RWPE1 (cell line): ENCODE measurements at places on chromosomes 16 and 17.

GRCh38 chr17:64084086-64084939, 45.6 kb downstream of the ERN1 start:
- no peak for DNase-seq

DNA sequence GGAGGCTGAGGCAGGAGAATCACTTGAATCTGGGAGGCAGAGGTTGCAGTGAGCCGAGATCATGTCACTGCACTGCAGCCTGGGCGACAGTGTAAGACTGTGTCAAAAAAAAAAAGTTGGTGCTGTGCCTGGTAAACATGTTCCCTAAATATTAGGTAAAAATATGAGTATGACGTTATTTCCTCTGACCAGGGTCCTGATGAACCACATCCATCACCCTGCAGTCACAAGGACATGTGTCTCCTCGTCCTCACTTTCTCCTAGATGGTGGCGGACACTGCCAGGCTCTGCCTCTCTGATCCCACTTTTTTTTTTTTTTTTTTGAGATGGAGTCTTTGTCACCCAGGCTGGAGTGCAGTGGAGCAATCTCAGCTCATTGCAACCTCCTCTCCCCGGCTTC, 28.7 kb downstream of the LGALS9 start:
- DNase-seq, result no peak

DNA sequence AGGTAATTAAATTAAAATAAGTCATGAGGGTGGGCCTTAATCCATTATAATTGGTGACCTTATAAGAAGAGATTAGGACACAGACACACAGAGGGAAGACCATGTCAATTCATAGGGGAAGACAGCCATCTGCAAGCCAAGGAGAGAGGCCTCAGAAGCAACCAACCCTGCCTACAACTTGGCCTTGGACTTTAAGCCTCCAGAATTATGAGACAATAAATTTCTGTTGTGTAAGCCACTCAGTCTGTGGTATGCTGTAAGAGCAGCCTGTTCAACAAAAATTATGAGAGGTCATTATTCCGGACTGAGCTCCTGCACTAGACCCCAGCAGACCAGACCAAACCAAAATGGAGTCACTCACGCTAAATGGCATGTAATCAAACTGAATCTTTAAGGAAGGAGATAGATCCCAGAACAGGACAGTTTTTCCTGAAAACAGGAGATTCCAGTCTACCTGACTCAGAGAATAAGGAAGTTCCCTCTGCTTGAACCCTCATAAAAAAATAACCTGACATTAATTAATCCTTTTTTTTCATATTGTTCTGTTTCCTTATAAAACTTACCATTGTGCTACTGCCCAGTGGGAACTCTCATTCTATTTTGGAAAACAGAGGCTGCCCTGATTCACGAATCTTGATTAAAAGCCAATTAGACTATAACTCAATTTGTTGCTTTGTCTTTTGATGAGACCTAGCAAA, 74.3 kb downstream of the DNAH3 start:
- no peak for DNase-seq

GRCh38 chr16:81435103-81435502, 9.5 kb upstream of the CMIP start:
- DNase-seq, result no peak

DNA sequence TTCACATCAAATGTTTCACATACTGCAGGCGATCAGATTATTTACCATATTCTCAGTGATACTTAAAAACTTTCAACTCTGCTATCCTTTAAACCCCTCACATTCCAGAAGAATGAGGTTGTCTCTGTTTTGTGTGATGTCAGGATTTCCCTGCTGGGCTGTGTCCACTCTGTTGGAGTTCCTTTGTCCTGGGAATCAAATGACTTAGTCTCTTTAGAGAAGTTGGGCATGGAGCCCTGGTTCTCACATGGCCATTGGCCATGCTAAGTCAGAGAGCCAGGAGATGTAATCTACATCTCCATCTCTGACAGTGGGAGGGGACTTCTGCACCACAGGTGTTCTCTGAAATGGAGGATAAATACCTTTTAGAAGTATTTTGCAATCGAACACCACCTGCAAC, 205.1 kb upstream of the MAF start:
- no peak for DNase-seq

- no peak for DNase-seq
Measured at GRCh38 chr16:53809088-53809932, 105.4 kb downstream of the FTO start.

GRCh38 chr16:24255456-24256371, at the start of gene CACNG3:
Gene CACNG3, plus strand, starts transcription at chr16:24256335. Its CDS starts 420 bp downstream, at chr16:24256755.
- peak; percentile 55 for DNase-seq

- no peak for DNase-seq
Measured at GRCh38 chr17:68731465-68731864, 130.3 kb upstream of the FAM20A start.

DNA sequence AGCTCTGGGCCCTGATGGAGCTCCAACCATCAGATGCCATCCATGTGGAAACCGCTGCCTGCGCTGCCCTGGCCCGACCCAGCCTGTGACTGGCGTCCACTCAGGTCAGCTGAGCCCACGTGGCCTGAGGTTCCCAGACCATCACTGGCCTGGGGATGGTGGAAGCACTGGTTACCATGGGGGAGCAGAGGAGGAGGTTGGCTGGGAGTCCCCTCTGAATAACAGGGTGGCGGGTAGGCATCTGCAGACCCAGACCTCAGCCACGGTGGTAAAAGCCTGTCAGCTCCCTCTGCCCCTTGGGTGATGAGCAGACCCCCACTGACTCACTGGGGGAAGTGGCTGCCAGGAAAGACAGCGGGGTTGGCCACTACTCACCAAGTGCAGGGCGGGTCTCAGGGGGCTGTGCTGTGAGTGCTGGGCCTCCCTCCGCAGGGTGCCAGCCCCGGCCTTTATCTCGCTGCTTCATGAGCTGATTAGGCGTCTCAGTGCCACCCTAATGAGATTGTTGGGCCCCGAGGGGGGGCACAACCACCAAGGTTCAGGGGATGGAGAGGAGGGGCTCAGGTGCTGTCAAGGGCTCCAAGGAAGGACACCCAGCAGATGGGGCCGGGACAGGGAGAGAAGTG, at the start of gene PDE6G:
TSS of gene PDE6G (minus strand) at position 425 of the 626 bp plus-strand sequence. CDS start 3,237 bp downstream, outside the sequence.
- DNase-seq, result no peak

DNA sequence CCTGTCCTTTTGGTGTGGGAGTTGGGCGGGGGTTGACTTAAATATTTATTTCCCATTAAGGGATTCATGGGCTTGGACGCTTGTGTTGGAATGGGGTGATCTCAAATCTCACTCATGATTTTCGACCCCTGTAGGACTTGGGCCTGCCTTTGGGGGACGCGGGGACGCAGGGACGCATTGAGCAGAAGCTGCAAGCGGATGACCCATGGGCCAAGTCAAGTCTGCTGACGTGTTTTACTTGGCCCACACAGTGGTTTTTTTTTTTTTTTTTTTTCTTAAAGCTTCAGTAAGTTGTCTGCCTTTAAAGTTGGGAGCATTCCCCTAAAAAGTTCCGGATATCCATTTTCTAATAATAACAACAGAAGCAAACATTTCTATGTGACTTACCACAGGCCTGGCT, 28.9 kb downstream of the CMIP start:
- no peak for DNase-seq

DNA sequence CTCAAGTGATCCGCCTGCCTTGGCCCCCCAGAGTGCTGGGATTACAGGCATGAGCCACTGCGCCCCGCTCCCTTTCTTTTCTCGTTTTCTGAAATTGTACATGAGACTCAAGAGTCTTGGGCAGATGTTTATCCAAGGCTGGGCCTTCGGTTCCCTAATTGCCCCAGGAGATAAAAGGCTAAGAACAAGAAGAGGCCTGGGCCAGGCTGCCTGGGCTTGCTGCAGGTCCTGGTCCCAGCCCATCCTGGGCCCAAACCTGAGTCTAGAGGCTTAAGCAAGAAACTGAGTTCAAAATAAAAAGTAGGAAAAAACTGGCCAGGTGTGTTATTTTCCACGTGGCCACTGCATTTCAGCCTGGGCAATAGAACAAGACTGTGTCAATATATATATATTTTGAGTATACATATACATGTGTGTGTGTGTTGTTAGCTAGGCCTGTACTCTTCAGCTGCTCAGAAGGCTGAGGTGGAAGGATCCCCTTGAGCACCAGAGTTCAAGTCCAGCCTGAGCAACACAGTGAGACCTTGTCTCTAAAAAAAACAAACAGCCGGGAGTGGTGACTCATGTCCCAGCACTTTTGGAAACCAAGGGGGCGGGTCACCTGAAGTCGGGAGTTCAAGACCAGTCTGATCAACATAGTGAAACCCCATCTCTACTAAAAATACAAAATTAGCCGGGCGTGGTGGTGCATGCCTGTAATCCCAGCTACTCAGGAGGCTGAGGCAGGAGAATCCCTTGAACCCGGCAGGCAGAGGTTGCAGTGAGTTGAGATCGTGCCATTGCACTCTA, 6.8 kb upstream of the CLUH start:
- no peak for DNase-seq

GRCh38 chr16:10107081-10107480, 75.1 kb downstream of the GRIN2A start:
- no peak for DNase-seq

DNA sequence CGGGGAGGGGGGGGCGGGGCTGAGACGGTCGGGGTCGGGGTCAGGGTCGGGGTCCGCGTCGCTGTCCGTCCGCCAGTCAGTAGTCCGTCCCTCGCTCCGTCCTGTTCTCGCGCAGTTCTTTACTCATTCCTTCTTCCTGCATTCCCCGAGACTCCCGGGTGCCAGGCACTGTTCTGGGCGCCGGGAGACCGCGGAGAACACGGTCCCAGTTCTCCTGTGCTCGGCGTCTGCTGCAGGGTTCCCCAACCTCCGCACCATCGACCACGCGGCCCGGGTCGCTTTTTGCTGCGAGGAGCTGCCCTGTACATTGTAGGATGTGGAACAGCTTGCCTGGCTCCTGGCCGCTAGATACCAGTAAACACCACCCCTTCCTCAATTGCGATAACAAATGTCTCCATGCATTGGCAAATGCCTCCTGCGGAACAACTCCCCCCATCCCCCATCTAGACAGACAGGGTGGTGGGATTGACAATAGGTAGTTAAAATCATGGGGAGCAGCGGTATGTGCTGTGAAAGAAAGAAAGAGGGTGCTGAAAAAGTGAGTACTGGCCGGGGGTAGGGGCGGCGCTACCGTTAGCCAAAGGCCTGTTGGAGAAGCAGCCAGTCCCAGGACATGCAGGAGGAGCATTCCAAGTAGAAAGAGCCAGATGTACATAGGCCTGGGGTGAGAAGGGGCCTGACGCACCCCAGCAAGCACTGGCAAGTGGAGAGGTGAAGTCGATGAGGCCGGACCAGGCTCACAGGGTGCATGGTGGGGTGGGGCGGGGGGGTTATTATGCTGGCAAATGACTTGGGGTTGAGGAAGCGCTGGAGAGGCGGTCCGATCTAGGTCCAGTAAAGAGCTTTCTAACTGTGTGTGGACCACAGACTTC, 631 bp downstream of the TRAF7 start:
- no peak for DNase-seq

DNA sequence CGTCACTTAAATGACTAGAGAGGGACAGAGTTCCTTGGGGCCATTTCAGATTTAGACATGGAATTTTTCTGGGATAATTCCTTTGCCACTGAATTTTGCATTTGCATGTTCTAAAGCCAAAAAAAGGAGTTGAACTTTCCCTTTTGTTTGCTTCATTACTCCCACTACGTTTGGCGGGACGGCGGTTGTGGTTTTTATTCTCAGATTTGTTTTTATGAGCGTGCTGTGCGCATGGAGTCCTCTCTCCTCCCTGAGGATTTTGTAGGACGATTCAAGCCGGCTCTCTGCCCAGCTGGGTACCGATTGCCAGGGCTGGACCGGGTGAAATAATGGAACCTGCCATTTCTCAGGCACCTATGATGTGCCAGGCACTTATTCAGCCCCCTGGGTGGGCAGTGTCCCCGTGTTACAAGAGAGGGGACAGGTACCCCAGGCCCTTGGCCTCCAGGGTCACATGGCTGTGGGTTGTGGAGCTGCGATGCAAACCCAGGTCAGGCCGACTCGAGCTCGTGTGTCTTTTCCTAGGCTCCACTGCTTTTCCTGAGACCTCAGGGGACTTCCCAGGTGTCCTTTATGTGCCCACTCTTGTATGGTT, 18.8 kb downstream of the CMIP start:
- no peak for DNase-seq

- no peak for DNase-seq
Measured at GRCh38 chr16:66996324-66996982, 8.1 kb downstream of the CES4A start.

GRCh38 chr16:85634747-85635544, 21.8 kb downstream of the GSE1 start:
- no peak for DNase-seq

- DNase-seq, result no peak
Measured at GRCh38 chr16:20870122-20870820, 29.9 kb downstream of the DCUN1D3 start.

DNA sequence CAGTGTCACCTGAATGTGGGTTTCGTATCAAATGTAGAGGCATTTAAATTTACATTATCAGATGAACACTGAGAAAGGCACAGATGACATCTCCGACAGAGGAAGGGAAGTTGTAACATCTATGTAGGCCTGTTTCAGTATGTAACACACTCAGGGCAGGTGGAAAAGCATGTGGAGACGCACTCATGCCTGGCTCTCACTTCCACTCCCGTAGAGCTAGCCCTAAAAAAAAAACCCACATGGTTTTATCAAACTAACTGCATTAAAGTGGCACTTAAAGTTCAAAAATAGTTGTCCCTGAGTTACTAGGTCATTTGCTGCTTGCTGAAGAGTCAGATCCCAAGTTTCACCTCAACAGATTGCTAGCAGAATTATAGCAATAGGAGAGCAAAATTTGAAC, 6.1 kb upstream of the ANKFY1 start:
- DNase-seq, result no peak

- DNase-seq, result peak; percentile 62
Measured at GRCh38 chr17:76353004-76353598, 615 bp downstream of the PRPSAP1 start.

- DNase-seq, result peak; percentile 56
Measured at GRCh38 chr16:87635541-87636049, 33.3 kb downstream of the JPH3 start.

DNA sequence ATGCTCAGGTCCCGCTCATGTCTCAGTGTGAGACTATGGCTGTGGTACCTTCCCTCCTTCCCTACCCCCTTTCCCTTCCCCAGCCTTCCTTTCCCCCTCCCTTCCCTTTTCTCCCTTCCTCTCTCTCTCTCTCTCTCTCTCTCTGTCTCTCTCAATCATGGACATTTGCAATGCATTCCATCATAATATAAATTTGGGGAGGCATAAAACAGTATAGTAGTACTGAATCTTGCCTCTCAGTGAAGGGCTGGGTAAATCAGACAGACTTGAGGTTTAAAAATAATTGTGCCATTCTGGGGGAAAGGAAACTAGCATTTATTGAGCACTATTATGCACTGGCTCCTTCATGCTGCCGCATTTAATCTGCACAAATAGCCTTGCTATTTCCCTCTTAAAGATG, 4.3 kb downstream of the ZKSCAN2 start:
- DNase-seq, result no peak

GRCh38 chr17:42845918-42846593, 1.7 kb downstream of the AOC2 start:
- DNase-seq, result no peak

GRCh38 chr17:77571155-77571981, 387.1 kb upstream of the TNRC6C start:
- DNase-seq, result no peak

DNA sequence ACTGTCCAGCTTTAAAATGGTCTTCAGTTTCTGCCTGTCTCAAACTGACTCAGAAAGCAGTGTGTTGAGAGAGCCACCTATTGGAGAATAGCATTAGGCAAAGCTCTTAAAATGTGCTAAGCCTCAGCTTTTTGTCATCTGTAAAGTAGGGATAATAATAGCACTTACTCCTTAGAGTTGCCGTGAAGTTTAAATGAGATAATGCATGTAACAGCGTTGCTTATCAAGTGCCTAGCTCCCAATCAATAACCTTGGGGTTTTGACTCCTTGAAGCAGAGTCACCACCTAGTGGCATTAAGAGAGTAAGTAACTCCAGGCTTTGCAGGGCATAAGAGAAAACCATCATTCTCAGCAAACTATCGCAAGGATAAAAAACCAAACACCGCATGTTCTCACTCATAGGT, 163.3 kb downstream of the HS3ST2 start:
- peak; percentile 8 for DNase-seq
